ENCODE measurements at places on chromosomes 16 and 17.
A peak's percentile ranks its signal among the peaks of the same experiment; 100 is the strongest.

DNA sequence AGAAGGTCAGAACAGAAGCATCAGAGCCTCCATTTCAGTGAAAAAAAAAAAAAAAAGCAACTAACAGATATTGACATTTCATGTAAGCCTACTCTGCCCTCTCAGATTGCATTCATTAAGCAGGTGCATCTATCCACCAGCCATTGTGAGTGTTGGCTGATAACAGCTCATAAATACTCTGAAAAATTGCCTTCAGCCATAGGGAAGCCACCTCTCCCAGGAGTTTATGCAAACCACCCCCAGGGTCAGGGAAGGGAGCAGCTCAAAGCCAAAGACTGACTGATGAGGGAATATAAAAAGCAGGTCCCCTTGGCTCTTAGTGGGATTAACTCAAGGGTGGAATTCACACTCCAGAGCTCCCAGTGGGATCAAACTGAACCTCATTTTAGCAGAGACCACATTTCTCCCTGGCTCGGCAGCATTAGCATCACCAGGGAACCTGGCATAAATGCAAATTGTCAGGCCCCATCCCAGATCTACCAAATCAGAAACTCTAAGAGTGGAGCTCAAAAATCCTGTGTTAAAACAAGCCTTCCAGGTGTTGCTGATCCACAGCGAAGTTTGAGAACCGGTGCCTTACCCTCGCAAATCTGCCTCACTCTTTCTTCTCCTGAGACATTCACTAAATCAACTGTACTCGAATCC, 14.2 kb downstream of the APOH start:
- DNase-seq: no peak

- DNase-seq: no peak
These were observed 221.1 kb downstream of the MRTFB start for GRCh38 chr16:14292051-14292825.

GRCh38 chr17:7192271-7192937, 13.2 kb upstream of the ASGR1 start:
- no peak for DNase-seq

GRCh38 chr16:56517206-56517605, 2.6 kb downstream of the BBS2 start:
- DNase-seq: no peak

DNA sequence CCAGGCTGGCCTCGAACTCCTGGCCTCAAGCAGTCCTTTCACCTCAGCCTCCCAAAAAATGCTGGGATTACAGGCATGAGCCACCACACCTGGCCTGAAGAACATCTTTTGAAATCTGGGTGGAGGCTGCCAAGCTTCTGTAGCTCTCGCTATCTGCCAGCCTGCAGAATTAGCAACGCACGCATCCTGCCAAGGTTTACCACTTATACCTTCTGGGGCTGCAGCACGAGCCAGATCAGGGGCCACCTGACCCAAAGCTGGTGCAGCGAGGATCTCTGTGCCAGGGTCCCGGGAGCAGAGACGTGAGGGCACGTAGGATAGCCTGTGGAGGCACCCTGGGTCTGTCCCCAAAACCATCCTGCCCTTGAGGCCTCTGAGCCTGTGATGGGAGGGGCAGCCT, 22.2 kb downstream of the SLC38A8 start:
- no peak for DNase-seq

DNA sequence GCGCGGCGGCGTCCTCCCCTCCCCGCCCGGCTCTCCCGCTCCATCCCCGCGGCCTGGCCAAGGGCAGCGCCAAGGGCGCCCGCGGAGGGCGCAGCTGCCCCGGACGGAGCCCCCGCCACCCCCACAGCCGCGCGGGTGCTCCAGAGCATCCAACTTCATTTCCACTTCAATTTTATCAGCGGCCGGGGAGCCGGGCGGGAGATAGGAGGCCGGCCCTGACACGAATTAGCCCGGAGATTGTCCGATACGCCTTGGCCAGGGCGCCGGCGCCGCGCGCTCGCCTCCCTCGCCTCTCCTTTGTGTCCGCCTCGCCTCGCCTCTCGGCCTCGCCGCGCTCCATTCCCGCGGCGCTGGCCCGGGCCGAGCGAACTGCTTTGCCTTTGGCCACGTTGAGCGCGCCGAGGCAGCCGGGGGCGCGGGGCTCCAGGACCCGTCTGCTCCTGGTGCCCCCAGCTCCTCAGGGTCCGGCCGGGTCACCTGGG, 129.1 kb upstream of the LHX1 start:
- DNase-seq: no peak

DNA sequence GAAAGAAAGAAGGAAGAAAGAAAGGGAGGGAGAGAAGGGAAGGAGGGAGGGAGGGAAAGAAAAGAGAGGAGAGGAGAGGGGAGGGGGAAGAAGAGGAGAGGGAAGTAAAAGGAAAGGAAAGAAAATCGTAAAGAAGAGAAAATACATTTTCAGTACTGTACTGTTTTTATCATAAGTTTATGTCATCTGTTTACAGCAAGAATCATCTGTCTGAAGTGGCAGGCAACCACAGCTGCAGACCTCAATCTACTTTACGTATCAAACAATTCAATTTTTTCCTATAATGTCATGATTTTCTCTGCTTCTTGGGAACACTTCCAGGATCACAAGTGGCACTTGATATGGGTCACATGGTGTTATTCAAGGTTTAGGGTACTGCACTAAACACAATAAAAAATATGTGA, 58.3 kb downstream of the USP32 start:
- peak; percentile 36 for DNase-seq

DNA sequence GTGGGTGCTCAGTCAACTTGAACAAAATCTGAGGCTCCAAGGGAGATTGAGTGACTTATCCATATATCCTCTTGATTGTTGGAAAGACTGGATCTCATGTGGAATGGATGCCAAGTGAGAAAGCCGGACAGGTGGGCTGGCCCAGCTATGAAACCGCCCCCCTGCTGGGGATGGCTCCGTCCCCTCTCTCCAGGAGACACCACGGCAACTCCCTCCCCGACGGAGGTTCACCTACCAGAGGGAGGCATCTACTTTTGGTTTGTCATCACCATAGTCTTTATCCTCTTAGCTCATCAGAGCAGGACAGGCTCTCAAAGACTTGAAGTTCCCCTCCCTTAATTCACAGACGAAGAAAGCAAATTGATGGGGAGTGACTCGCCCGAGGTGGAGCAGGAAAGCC, 1.8 kb upstream of the ALG1 start:
- no peak for DNase-seq

DNA sequence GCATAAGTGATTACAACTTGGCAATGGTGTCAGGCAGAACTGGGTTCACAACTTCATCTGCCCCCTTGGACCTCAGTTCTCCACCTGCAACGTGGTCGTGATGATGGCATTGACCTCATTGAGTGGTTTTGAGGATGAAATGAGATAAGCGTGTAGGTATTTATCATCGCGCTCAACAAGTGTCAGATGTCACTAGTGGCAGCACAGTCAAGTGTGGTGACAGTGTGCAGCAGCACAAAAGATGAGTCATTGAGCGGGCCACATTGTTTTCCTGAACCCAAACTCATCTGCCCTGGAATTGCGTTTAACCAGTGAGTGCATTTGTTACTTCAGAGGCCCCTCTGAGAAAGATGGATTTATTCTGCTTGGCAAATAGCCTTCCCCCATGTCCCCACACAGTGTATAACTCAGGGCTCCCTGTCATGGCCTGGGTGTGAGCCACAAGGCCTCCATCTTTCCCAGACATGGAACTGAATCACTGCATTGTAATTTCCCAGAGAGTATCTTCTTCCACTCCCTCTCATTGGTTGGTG, 20.9 kb downstream of the IRX3 start:
- DNase-seq: no peak

DNA sequence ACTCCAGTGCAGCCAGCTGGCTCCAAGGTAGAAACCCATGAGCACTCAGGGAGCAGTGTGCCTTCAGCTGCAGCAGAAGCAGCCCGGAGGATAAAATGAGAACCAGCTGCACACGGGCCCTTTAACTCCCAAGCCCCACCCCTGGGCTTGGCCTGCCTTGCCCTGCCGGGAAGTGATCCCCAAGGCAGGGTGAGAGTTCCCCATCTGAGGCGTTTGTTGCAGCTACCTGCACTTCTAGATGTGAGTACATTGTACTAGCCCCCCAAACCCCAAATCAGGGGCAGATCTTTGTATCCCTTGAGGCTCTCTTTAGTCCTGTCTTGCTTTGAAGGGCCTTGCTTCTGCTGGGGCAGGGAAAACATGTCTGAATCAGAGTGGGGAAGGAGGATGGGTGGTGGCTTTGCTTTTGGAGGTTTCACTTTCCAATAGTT, at the start of gene MVP:
MVP (plus strand) TSS at position 192 of the 431 bp plus-strand sequence. CDS start 10,088 bp downstream, outside the sequence.
- DNase-seq: peak; percentile 57

- no peak for DNase-seq
These were observed 8.9 kb downstream of the MRPL27 start for GRCh38 chr17:50364061-50364458.

- no peak for DNase-seq
These were observed 12.0 kb downstream of the AP1G1 start for GRCh38 chr16:71796501-71797097.

GRCh38 chr17:81279278-81280275, 15.5 kb downstream of the SLC38A10 start:
- no peak for DNase-seq

DNA sequence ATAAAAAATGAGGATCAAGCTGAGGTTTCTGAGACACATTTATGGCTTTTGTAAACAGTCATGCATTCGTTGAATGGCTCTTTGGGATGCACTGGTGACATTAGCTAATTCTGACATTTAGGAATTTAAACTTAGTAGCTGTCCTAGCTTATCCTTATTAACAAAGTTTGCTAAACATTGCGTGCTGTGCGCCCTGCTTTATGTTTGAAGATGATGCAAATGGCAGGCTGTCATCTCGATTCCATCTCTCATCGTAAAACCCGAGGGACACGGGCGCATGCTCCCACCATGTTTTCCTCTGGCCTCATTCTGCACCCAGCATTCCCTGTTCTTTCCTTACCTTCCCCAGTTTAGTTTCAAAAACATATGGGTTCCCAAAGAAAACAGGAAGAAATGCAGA, 53.8 kb upstream of the ARHGAP44 start:
- no peak for DNase-seq

DNA sequence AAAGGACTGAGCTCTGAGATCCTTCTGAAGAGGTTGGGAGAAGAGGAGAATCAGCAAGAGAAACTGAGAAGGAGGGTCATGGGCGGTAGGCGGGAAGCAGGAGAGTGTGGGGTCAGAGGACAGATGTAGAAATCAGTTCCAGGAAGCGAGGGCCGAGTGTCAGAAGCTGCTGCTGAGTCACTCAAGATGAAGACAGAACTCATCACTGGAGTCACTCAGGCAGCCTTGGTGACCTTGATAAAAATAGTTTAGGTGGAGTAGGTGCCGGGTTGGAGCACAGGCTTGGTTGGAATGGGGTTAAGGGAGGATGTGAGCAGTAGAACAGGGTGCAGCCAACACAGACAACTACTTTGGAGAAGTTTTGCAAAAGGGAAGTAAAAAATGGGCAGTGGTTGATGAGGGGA, 6.1 kb upstream of the ITGAM start:
- no peak for DNase-seq

GRCh38 chr16:53827741-53828140, 123.8 kb downstream of the FTO start:
- no peak for DNase-seq

DNA sequence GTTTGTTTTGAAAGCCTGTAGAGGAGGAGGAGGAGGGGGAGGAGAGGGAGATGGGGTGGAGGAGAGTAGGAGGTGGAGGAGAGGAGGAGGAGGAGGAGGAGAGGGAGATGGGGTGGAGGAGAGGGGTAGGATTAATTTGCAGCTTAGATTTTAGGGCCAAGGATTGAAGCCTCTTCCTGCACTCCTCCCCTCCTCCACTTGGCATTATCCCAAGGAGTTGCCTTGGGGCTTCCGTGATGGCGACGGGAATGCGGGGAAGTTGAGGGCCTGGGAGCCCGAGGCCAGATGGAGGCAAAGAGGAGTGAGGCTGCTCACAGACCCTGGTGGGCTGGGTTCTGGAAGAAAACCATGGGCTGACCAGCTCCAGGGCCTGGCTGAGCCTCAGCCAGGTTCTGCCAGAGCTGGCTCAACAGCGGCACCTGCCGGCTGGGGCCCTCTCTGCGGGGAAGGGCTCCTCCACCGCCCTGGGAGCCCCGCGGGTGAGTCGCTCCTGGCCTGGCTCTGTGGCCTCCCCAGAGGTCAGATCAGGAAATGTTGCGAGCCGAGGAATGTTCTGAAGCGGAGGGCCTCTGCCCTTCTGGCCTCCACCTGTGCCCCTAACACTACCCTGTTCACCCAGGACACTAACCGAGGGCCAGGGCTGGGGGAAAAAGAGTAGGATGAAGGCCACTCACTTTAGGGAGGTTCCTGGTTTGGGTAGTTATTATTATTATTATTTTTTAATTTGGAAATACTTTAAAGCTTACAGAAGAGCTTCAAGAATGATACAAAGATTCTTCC, 23.9 kb upstream of the FMNL1 start:
- peak; percentile 77 for DNase-seq

GRCh38 chr16:20023190-20023589, 50.5 kb downstream of the GPR139 start:
- DNase-seq: peak; percentile 17

- DNase-seq: no peak
These were observed 61.7 kb upstream of the CLEC18A start for GRCh38 chr16:69889295-69889964.

- no peak for DNase-seq
These were observed 35.1 kb downstream of the GRB2 start for GRCh38 chr17:75370286-75370915.

DNA sequence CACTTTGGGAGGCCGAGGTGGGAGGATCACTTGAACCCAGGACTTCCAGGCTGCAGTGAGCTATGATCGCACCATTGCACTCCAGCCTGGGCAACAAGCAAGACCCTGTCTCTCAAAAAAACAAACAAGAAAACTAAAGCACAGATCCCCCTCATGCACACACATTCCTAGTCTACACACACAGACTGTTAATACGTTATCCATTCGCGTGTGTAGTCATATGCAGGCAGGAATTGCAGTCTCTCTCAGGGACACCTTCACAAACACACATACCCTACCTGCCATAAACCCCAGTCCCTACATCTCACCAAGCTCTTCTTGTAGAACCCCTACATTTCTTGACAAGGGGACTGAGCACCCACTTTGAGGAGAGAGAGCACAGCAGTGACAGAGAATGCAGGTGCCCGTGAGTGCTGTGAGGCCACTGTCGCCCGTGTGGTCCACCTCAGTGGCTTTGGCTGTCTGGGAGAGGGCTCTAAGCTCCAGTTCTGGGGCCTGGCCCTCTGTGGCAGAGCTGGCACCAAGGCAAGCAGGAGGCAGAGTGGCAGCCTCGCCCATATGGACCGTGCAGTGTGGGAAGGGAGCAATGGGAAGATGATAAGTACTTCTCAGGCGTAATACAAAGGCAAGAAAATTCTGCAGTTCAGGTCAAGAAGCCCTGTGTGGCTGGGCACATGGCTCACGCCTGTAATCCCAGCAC, 59.0 kb upstream of the RPH3AL start:
- DNase-seq: no peak
